ENCODE measurements at places on chromosomes 13 and 19.

DNA sequence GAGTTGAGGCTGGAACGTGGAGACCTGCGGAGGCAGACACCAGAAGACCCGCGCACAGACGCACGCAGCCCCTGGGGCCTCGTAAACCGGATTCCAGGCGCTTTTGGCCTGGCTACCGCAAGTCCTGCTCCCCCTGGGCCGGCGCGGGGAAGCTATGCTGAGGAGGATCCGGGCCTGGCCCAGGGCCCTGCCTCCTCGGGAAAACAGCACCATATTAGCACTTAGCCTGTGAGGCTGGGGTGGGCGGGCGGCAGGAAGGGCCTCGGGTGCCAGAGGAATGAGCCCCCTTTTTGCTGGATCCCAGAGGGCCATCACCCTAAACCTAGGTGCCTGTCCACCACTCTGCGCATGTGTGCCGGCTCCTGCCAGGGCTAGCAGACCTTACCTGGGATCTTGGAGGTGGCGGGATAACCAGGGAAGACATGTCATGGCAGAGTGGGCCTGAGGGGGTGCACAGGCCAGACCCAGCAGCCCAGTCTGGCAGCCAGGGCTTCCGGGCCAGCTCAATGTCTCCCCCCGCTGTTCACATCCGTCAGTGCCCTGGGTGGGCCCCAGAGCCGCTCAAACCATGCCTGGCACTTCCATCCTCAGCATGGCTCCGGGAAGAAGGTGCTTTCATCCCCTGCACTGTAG is 7.3 kb downstream of the ELOF1 start:
- no peak for DNase-seq

DNA sequence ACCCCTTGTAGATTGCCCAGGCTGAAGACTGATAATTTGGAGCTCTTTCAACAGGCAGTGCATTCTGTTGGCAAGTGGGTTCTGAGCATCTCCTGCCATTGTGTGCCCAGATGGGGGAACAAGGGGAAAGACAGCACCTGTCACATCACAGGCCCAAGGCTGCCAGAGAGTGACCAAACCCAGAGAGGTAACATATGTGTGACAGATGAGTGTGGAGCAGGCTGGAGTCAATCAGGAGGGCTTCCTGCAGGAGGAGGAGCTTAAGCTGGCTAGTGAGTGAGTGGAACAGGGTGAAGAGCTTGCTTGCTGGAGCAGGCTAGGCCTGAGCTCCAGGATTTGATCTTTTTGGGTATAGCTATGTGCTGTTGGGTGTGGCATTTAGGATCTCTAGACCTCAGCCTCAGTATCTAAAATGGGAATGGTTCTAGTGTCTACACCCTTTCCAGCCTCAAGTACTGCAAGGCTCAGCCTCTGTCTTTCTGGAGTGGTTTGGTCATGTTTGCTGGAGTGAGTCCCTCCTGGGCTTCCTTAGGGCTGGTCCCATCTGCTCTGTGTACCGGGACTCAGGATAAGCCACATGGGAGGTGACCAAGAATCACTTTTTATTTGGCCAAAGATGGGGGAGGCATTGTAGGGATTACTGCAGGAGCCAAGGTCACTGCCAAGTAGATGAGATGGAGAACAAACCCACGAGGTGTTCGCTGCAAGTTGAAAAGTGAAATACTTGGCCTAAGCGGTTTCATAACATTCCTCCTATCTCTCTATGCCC is 152.4 kb upstream of the TSHZ3 start:
- DNase-seq, result no peak

DNA sequence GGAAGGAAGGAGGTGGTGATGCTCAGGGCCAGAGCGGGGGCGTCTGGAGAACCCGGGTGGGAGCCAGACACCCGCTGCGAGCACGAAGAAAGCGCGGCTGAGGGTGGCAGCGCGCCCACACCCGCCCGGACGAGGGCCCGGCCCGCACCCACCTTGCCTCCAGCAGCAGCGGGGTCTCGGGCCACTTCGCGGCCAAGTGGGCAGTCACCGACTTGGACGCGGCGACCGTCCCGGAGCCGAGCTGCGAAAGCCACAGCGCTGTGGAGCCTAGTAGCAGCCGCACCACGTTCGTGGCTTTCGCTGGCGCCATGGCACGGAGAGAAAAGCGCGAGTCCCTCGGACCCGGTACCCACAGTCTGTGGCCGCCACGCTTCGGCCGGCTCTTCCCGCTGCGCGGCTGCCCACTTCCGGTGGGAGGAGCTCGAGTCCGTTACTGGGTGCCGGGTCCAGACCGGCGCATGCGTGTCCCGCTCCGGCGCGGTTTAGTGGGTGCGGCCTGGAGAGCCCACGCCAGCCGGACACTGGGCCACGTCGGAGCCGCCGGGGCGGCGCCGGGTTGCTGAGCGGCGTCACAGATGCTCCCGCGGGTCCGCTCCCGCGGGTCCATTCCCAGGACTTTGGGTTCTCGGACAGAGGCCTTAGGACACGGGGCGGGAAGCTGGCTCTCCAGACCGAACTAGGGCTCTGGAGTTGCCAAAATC is at the start of gene UGGT2:
UGGT2 (minus strand) TSS at position 399 of the 701 bp plus-strand sequence; CDS start at position 310, 89 bp downstream.
- DNase-seq, result no peak

DNA sequence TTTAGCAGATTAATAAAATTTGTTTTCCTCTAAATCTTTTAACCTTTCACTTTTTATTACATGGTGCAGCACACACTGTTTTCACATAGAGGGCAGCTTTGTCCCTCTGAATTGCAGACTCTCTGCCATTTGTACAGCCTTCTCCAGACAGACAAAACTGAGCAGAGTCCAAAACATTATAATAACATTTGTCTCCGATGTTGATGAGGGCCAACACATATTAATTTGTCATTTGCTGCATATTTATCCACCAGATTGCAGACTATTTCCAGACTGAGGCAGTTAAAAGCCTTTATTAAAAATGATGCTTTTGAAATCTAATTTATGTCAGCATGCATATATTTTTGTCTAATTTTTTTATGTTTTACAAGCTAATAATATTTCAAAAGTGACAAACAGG is 1251.9 kb upstream of the SLC10A2 start:
- DNase-seq, result no peak

DNA sequence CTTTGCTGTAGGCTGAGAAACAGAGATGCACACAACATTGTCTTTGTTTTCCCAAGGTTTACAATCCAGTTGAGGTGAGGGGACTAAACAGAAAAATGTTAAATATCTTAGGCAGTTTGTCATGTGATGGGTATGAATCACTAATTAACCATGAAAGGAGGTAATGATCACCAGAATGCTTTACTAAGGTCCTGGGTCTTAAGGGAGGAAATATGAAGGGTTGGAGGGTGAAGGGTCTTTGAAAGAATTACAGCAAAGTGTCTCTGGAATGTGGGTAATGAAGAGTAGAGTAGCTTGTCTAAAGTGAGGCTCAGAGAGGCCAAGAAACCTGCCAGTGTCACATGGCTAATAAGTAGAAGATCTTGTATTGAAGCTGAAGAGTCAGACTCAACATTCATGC is 19.0 kb downstream of the BIVM start:
- no peak for DNase-seq

DNA sequence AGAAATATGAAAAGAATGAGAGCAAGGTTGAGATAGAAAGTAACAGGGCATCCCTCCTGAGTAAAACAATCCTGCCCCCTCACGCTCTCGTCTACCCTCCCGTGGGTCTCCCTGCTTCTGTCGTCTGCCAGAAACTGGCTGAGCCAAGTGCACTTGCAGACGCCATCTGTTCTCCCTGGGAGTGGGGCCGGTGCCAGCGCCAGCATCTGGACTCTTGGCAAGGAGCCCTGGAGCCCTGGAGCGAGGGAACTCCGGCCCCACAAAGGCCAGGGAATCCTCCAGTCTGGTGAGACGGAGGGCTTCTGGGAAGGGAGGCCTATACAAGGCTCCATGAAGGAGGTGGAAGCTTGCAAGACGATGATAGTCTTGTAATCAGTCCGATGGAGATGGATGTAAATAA is 2.3 kb upstream of the TMEM91 start:
- DNase-seq, result no peak

GRCh38 chr19:13748169-13748828 is 16.0 kb upstream of the MRI1 start:
- no peak for DNase-seq

DNA sequence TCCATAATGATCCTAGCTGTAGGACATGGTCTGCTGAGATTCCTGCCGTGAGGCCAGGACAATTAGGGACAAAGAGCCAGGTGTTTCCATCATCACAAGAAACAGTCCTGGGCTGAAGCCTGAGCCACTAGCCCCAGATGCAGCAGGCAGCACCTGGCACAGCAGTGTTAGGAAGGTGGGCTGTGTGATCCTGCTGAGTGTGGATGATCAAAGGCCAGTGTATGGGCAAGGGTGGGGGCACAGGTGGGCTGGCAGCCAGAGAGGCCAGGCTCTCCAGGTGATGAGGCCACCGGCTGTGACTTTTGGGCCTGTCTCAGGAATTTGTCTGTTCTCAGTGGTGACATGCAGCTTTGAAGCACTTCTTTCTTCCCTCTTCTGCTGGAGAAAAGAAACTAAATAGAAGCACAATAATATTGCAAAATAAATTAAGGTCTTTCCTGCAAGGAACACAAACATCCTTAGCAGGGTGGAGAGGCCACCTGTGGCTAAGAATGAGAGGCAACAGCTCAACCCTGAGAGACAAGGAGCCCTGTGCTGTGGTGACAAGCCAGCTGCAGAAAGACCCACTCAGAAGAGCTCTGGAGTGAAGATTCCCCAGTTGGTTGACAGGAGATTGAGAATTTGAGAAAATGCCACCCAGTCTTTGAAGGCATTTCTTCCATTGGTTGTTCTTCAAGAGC is 127.6 kb downstream of the KATNAL1 start:
- DNase-seq, result no peak

- no peak for DNase-seq
Measured at GRCh38 chr19:56309511-56310185, 5.0 kb downstream of the ZSCAN5A start.

- DNase-seq, result no peak
Measured at GRCh38 chr13:82305588-82305987, 1576.7 kb downstream of the SLITRK1 start.

DNA sequence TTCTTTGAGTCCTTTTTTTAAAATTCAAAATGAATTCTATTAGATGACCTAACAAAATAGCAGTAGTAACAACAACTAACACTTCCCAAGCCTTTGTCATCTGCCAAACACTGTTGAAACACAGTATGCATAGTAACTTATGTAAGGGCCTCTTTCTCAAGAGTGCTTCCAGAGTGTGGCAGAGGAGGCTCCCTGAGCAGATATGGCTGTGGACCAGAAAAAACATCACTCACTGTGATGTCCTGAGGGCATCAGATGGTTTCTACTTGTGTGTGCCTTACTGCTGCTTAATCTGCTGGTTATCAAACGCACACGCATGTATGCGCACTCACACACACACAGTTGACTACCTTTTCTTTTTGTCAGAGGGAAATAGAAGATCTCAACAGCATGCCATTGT is 110.8 kb downstream of the DLEU7 start:
- no peak for DNase-seq
